ENCODE measurements at places on chromosomes 7 and 10.

DNA sequence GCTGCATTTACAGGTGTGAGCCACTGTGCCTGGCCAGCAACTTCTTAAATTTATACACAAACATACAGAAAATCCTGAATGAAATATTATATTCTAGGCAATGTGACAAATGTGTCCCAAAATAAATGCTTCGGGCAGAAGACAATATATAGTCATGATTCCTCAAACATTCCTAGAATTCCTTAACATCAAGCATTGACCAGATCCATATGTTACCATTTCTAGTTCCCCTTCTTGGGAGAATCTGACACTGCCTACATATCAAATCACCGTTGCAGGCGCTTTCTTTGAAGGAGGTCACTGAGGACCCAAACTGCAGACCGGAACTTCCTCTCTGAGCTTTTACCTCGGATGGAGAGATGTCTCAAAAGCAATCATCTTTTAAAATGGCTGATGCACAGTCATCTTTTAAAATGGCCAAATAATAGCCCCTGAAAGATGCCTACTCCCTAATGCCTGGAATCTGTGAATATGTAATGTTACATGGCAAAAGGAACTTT is 323.5 kb downstream of the PHF14 start:
- DNase-seq, result no peak

- DNase-seq, result no peak
Observed at GRCh38 chr7:128872394-128872824, 9.8 kb downstream of the ATP6V1F start.

DNA sequence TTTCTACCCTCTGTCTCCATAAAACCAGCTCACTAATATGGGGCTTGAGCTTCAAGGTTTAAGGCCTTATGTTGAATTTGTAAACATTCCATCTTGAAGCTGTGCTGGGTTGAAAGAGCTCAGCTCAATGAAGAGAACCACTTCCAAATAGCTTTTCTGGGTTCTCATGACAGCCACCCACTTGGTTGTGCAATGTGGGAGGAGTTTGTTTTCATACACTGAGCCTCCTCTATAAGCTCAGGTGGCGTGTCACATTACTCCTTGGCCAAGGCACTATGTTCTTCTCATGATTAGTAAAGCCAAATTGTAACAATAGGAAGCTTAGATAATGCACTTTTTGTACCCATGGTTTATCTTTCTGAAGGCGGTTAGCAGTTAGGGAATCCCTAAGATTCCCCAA is 265.6 kb downstream of the PTEN start:
- DNase-seq, result no peak

GRCh38 chr7:12567015-12567414 is 3.5 kb upstream of the SCIN start:
- DNase-seq, result no peak

DNA sequence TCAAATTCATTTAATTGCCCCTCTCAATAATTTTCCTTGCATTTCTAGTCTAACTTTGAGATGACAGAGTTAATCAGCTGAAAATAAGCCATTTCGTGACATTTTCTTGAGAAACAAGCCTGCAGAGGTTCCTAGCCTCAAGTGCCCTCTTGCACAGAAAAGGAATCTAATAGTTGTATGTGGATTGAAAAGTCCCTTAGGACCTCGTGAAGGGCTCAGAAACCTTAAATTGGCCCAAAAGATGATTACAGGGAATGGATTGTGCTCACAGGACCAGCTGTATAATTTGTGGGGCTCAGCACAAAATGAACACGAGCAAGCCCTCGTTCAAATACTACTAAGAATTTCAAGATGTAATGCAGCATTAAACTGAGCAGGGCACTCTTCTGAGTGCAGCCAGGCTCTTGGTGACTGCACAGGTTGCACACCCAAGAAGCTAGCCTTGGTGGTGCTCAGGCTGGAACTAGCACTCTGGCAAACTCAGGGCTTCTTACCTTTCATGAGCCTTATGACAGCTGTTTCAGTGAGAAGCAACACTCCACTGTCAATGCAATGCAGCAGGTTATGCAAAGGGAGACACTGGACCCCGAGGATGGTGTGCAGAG is 102.2 kb downstream of the GSAP start:
- no peak for DNase-seq

GRCh38 chr7:132901241-132901640 is 180.6 kb downstream of the CHCHD3 start:
- DNase-seq, result no peak

DNA sequence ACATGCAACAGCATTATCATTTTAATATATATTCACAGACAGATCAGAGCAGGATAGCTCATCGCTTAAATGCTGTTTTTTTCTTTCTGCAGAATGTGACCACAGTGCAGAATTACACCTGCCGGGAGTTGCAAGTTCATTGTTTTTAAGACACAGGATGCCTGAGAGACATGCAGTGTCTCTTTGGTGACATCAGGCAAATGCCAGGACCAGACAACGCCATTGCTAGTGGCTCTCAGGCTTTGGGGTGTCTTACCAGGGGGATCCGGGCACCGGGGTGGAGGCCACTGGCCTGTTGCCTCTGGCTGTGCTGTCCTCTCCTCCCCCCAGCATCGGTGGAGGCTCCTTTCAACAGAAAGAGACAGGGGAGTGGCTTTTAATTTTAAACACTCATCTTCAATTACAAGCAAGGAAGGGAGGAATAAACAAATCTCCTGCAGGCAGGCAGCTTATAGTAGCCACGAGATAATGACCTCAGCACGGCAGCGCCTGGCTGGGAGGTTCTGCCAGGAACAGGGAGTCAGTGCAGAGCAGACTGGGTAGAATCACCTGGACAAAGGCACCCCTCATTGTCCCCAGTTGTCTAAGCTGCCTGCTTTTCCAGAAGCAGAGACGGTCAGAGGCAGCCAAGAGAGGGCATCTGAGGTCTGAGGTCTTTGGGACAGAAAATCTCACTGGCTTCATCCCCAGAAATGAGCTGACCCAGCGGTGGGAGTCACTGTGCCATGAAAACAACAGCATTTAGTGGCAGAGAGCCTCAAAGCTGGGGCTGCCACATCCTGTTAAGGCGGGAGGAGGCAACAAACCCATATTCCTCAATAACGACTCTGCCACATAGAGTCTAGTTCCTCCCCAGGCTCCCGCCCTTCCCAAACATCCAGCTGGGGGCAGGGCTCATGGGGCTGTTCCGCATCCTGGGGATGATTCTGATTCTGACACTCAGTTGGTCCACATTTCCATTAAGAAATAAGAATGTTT is 148.4 kb downstream of the TCERG1L start:
- DNase-seq, result no peak

GRCh38 chr7:137818036-137818435 is 28.7 kb downstream of the DGKI start:
- no peak for DNase-seq

DNA sequence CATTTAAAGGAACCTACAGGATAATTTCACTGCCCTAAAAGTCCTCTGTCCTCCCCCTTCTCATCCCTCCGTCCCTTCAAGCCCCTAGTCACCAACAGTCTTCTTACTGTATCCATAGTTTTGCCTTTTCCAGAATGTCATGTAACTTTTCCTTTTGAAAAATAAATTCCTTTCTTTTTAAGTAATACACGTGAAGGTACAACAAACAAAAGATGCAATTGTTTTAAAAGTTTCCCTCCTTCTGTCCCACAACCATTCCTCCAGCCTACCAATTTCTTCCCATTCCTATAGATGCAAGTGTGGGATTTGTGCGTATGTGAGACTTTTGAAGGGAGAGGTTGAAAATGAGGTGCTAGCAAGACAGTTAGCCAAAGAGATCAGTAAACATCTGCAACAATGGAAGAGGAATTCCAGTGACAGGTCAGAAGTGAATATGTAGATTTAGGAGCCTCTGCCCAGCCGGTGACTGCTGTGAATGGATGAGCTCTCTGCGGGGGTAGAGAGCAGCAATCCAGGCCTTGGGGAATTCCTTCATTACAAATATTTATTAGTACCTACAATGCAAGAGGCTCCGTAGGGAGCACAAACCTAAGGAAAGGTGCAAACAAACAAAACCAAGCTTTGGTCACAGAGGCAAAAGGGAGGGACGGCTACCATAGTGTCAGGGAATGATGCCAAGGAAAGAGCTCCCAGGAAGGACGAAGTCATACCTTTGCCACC is 243.6 kb downstream of the SKIDA1 start:
- no peak for DNase-seq
